Hematopoietic multipotent progenitor cell treated with erythropoietin and hydrocortisone succinate and interleukin-3 and kit ligand, for 17 days (in vitro differentiated cells): ENCODE measurements at places on chromosomes 6 and 20.

- no peak for DNase-seq
Measured at GRCh38 chr20:8971669-8972316, 97.1 kb upstream of the PLCB4 start.

DNA sequence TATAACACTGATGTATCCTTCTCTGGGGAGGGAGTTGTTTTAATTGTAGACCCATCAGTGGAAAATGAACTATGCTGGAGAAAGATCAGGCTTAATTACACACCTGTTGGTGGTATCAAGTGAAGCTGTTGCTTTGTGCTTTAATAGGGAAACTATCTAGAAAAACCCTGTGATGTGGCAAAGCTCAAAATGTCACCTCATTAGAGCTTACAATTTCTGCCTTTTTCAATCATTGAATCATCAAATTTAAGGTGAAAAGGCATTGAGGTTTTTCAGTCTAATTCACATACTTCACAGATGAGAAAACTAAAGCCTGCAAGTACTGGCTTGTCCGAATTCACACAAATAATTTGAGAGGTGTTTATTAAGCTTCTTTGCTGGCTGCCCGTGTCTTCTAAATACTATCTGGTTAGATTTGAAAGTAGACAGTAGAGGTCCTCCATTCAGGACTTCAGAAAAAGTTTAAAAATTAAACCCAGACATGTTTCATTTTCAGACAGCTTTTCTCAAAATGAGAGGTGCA is 143.3 kb upstream of the MAP3K7 start:
- DNase-seq = no peak

DNA sequence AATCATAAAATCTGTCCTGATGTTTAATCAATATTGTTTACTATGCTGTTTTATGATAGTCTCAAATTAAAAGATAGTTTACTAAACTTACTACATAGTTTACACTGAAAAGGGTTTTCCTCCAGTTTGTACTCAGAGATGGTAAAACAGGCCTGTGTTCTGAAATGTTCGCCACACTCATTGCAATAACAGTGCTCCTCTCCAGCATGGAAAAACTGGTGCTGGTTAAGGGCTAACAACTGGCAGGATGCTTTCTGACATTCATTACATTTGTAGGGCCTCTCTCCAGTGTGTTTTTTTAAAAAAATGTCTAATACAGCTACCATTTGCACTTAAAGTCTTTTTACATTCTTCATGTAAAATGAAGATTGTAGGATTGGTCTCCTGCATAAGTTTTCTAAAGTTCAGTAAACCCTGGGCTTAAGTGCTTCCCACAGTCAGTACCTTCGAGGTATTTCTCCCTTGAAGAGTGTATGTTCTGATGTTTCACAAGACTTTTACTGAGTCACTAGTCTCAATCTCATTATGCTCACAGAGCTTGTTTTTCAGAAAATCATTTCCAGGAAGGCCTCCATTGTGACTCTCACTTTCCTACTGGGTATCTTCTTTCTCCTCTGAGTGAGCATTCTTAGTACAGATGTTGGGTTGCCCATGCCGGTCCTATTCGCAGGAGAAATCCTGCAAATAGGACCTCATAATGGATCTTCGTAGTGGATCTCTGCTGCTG is 8.7 kb upstream of the ZSCAN12 start:
- DNase-seq = no peak

DNA sequence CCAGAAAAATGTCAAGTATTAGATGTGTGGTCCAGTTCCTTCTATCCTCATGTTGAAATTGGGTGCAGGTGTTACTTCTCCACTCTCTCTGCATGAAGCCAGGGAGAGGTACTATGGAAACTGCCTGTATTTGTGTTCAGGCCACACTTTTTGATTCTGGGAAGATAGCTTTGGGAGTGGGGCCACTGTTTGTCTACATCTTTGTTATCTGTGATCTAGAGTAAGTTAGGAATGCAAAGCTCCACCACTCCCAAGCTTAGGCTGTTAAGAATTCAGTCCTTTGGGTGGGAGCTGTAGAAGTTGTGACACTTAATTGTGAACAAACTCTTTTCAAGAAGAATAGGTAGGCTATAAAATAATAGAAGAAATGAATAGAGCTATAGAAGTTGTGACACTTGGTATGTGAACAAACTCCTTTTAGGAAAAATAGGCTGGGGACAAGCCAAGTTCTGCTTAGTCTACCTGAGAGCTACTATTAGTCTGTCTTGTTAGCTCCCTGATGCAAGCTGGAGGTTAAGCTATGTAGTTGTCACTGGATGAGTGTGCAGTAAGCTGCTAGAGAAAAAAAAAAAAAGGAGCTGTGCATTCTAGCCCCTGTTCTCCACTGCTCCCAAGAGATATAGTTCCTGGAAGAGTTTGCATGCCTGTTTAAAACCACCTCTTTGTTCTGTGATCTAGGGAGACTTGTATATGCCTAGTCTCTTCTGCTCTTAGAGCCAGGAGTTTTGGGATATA is 7.1 kb upstream of the GFRAL start:
- no peak for DNase-seq

DNA sequence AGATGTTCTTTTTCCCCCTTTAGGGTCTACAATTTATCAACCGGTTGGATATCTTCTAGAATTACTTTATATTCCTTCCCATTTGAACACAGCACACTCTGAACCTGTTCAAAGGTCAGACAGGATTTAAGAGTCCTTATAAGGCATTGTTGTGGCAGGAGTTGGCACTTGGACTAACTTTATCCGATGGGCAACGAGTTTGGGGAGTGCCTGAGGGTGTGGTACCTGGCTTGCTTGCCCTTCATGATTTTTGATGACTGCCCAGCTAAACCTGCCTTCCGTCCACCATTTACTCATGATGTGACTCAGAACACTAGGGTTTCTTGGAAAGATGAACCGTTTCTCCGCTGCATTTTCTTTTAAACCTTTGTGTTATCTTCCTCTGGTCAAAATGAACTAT is 285.2 kb downstream of the FOXC1 start:
- no peak for DNase-seq

GRCh38 chr6:84449220-84449619 is 221.8 kb upstream of the CEP162 start:
- no peak for DNase-seq

DNA sequence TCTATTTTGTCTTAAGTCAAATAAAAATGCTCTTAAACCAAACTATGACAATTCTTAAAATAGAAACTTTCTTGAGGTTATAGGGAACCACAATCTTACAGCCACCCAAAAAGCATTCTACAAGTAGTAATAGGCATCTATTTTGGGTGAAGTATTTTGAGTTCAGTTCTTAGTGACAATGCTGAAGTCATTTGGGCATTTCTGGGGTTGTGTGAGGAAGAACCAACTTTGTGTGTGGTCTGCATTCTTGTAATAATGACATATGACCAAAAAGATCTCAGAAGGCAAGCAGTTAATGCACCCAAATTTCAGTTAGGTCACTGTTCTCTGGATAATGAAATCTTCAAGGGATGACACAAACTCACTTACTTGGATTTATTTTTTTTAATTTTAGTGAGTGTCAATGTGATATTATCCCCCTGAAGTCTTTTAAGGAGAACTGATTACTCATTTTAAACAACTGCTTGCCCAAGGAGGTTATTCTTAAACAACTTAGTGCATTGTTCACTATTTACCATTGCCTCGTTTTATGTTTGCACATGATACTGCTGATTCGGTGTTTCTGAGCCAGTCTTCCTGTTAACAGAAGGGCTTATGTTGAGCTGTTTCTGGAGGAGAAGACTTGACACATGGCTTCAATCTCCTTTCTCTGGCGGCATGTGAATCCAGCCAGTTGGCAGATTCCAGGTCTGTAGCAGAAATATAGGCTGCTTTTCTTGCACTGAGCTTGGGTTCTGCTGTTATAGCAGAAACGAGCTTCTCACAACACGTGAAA is 618.9 kb downstream of the BCKDHB start:
- no peak for DNase-seq

DNA sequence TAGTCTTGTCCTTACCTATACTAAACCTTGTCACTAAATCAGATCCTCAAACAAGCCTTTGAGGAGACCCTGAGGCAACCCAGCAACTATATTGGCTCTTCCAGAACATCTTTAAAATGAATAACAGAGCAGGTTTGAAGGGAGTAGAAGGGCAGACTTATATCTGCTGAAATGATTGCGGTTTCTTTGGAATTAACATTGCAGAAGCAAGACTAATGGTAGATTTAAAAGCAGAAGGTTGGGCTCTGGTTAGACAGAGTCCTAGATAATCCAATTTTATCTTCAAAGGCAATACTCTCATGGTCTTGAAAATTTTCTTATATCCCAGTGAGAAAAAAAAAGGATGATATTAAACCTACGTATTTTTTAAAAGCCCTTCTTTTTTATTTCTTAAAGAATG is 19.1 kb downstream of the FHL5 start:
- no peak for DNase-seq

DNA sequence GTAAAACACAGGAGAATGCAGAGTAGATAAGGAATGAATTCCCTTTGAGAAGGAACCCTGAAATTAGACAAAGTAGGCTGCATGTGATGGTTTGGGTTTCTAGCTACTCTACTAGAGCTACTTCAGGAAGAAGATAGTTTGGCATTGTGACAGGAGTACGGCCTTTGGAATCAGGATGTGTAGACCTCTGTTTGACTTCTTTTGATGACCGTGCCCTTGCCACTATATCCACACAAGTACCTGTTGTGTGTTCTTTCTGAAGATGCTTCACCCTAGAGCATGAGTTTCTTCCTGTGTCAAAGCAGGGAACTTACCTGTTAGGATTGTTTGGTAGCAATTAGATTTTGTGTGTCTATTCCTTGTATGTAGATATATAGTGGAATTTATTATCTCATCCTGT is 41.7 kb downstream of the CD2AP start:
- no peak for DNase-seq

DNA sequence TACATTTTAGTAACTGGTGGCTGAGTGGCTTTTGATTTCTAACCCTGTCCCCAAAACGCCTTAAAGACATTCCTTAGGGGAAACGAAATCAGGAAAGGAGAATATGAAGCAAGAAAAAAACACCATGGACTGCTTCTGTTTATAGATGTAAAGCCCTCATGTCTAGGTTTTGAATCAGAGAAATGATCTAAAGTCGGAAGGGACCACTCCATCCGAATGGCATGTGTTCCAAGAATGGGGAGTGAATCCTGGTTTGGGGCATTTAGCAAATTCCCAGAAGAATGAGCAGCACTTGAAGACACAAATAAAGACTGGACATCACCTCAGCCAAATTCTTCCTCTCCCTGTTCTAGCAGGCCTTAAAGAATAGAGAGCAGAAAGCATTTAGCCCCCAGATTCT is 65.6 kb downstream of the CAP2 start:
- DNase-seq = no peak

DNA sequence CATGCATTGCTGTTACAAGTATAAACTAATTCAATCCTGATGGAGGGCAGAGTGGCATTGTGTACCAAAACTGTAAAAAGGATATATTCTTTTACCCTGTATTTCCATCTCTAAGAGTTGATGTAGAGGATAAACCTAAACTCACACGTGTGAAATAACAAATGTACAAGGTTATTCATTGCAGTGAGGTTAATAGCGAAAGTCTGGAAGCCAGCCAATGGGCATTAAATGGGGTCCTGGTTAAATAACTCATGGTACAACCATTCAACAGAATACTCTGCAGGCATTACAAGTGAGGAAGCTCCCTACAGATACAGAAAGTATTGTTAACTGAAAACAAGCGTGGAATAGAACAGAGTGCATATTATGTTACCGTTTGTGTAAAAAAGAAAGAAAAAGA is 56.9 kb downstream of the BCAS1 start:
- no peak for DNase-seq

- DNase-seq = no peak
Measured at GRCh38 chr6:108877046-108877751, 29.0 kb downstream of the ARMC2 start.

DNA sequence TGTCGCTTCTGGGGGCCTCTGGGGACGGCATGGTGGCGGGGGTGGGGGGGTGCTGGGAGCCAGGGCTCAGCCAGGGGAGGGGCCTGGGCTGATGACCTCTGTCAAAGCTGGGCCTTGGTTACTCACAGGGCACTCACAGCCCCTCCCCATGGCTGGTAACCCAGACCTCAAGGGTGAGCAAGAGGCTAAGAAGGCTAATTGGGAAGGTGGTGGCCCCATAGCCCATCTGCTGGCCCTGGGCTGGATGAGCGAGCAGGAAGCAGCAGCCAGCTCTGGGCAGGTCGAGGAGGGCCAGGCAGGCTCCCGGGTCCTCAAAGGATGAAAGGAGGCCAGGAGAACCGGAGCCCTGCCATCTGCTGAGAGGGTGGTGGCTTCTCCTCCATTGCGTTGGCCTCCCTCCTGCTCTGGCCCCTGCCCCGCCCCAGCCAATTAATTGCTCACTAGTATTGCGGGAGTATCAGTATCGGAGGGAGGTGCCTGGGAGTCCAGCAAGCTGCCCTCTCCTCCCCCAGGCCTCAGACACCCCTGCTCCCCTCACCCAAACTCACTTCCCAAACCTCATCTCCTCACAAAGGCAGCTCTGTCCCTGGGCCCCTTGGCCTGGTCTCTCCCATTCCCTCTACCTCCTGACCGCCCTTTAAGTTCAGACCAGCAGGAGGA is 1.0 kb upstream of the CDSN start:
- no peak for DNase-seq

DNA sequence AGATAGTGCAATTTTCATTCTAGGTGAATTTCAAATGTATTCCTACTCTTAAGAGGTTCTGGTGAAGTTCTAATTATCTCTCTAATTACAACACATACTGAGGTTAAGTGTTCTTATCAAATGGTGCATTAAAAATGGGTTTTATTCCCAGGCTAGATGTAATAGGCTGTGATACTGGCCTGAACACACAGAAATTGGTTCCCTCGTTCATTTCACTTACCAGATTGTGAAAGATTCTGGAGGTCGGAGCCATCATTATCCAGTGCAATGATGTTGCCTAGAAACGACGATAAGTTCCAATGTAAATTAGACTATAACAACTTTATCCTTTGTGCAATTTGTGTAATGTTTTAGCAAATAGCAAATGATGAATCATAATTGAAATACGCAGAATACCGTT is 172.6 kb upstream of the SOX4 start:
- DNase-seq = no peak

- DNase-seq = no peak
Measured at GRCh38 chr6:36624461-36625157, 30.4 kb downstream of the SRSF3 start.

DNA sequence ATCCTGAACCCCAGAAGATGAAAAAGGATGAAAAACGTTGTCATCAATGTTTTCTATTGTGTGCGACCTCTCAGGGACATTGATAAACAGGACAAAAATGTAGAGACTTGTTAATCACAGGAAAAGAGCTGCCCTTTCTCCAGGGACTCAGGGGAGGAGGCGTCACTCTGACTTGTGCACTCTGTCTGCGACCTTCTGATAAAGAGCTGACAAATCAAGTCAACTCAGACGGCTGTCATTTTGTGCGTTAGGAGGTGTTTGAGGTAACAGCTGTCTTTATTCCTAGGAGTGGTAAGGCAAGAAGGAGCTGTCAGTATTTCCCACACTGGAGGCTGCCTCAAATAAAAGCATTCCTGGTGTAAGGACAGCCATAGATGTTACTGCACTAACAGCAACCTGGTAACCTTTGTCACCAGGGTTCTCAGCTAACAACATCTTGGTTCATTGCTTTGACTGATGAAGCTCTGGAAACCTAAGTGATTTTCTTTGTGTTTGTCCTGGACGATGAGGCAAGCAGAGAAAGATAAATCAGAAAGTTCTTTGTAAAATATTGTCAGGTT is 38.6 kb upstream of the NXT1 start:
- DNase-seq = peak; percentile 5
